Hematopoietic multipotent progenitor cell treated with erythropoietin and hydrocortisone succinate and interleukin-3 and kit ligand, for 15 days (in vitro differentiated cells): ENCODE measurements at places on chromosomes 1 and 21.

DNA sequence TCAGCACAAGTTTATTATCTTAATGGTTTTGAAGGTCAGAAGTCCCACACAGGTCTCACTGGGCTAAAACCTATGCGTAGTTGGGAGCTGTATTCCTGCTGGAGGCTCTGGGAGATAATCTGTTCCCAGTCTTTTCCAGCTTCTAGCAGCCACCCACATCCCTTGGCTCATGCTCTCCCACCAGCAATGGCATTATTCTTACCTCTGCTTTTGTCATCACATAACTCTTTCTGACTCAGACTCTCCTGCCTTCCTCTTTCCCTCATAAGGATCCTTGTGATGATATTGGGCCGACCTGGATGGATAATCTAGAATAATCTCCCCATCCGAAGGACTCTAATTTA is 122.2 kb upstream of the PRDX6 start:
- DNase-seq: no peak

GRCh38 chr1:219798283-219799030 is 129.9 kb downstream of the SLC30A10 start:
- no peak for DNase-seq

GRCh38 chr1:215079456-215079855 is 3.1 kb upstream of the KCNK2 start:
- DNase-seq: no peak

DNA sequence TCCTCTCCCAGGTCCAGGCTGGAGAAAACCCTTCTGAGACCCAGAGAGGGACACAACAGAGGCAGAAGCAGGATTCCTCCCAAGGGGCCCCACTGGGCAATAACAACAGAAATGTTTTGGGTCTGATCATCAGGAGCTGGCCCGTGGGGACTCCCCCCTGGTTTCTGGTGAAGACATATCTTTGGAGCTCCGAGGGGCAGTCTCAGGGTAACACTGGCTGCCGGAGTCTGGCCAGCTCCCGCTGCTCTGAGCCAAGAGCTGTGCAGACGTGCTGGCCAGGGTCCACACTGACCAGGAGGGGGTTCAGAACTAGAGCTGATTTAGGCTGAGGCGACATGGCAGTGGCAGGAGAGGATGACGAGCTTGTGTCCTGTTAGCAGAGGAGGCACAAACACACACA is 13.1 kb downstream of the ECE1 start:
- DNase-seq: no peak

- no peak for DNase-seq
Measured at GRCh38 chr1:239388578-239388977, 2.2 kb downstream of the CHRM3 start.

DNA sequence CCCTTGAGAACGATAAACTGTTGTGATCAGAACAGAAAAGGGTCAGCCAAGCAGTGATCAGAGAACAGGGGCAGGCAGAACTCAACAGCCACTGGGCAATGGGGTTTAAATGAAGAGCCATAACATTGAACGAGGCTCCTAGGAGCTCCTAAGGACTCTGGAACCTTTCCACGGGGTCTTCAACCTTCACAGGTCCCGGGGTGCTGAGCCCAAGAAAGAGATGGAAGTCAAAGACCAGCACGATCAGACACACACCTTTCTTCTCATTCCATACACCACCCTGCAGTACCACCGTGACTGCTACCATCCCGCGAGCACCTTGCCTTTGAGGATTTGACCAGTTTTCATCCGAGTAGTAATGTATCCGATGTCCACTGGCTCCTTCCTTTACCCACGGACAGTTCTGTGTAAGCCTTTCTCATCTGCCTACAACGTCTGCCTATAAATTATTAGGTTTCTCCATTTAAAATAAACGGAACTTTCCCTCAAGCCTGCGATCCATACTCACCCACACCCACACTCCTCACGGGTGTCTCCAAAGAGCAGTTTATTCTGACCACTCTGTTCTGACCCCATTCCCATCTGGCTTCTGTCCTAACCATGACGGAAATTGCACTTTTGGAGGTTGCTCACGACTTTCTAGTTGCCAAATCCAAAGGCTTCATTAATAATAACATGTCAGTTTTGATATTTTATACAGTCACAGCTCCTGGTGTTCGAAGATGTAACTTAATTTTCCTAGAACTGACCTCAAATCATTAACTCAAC is 16.8 kb upstream of the HHAT start:
- DNase-seq: no peak

DNA sequence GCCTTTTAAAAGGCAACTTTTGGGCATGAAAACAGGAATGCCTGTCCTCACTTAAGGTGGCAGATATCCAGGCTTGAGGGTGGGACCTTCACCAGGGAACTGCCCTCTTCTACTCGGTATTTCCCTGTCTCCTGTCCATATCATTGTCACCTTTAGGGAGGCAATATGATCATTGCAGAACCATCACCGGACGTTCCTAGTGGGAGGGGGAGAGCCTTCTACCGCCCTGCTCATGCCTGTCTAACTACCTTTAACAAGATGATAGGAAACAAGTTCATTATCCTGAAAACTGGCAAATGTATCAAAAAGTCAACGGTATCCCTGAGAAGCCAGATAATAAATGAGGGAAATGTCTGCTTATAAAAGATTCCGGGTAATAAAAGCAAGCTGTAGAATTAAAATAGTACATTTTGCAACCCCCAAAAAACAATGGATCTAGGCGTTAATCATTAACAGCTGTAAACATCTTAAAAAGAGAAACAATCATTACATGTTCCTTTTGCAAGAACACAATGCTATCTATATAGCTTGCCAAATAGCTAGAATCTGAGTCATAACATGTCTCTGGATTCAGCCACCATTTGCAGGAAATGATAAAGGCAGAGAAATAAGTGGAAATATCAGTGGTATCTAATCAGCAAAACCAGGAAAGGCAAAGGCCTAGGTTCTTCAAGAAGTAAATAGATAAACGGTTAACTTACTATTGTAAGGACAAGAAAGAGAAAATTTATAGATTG is 852.9 kb upstream of the ADGRL4 start:
- no peak for DNase-seq

- no peak for DNase-seq
Measured at GRCh38 chr1:16076031-16076864, 2.8 kb upstream of the FAM131C start.

GRCh38 chr1:87325982-87326738 is 2.5 kb upstream of the LMO4 start:
- peak; percentile 55 for DNase-seq

DNA sequence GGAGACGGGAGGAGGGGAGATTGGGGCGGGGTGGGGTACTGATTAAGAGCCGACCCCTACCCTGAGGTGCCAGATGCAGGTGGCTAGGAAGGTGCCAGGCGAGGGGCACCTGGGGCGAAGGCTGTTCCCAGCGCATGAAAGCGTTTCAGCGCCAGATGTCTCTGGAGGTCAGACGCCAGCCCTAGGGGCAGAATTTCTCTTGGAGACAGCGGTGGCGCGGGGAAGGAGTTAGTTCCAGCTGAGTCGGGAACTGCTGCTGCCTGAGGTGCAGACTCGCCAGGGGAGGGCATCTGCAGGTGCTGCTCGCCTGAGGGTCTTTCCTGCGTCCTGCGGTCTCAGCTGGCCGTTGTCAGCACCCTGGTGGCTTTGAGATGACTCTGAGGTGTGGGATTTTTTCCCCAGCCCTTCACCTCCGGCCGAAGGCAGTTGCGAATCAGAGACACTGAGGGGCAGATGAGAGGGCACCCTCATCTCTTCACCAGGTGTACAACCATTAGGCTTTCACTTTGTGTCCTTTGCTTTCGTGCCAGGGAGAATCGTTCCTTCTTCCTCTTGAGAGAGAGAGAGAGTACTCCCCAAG is 539 bp downstream of the CGN start:
- DNase-seq: no peak

DNA sequence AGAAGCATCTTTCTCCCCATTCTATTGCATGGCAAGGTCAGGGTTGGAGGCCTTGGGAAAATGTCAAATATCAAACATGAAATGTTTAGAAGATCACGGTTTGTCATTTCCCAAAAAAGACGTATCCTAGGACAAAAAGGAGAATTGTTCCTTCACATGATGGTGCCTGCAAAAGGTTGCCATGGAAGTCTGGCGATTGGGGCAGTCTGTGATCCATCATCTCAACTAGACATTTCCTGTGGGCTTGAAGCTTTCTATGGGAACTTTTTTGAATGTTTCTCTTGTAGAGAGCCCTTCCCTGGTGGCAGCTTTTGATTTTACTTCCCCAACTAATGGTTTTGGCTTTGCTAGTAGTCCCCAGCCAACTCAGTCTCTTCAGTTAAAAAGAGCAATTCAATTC is 106.3 kb downstream of the TGFB2 start:
- no peak for DNase-seq

- DNase-seq: peak; percentile 57
Measured at GRCh38 chr21:45383111-45383614, 21.8 kb upstream of the COL18A1 start.

DNA sequence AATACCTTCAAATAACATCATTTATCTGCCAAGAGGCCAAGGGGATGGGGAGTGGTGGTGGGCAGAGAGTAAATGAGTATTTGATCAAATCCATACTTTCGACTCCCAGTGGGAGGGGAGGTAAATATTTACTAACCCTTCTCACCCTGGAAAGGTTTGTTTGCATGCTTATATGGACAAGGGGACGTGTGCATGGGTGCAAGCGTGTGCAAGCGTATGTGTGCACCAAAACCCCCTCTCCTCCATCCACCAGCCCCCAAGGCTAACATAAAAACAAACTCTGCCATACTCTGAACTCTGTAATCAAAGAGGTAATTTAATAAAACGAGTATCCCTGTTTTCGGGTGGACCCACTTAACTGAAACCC is 58.0 kb downstream of the SYF2 start:
- DNase-seq: no peak

DNA sequence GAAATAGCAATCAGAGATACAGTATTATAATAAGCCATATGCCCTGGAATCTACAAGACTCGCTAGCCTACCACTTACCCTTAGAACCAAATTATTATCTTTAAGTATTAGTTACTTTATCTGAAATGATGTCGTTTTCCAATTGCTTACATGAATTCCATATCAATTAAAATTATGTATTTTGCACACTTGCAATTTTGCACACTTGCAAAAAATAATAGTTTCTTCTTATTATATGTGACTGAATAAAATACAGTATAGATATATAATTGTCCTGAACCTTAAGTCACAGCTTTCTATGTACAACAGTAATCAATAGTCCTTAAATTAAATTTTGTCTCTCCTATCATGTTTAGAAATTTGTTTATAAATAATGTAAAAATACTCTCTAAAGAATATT is 2095.1 kb downstream of the NCAM2 start:
- no peak for DNase-seq

DNA sequence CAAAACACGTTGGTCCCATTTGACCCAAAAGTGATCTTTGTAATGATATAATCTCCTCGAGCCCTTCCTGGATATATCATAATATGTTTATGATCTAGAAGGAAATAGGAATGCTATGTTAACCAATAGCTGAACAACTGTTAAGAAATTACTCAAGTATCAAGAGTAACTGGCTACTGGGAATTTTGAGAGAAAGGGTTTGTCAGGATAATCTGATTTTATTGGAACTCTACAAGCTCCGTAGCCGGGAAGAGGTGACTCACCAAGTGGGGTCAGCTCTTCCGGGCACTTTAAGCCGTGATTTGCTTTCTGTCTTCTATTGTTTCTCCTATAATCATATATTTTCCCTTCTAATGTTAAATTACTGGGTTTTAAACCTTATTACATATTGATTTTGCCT is 250.5 kb upstream of the POGK start:
- DNase-seq: no peak

GRCh38 chr1:228410015-228410414 is 3.4 kb upstream of the TRIM11 start:
- no peak for DNase-seq

GRCh38 chr1:30930631-30931173 is 22.1 kb upstream of the SDC3 start:
- DNase-seq: no peak

GRCh38 chr1:197027359-197027758 is 39.7 kb downstream of the F13B start:
- no peak for DNase-seq

DNA sequence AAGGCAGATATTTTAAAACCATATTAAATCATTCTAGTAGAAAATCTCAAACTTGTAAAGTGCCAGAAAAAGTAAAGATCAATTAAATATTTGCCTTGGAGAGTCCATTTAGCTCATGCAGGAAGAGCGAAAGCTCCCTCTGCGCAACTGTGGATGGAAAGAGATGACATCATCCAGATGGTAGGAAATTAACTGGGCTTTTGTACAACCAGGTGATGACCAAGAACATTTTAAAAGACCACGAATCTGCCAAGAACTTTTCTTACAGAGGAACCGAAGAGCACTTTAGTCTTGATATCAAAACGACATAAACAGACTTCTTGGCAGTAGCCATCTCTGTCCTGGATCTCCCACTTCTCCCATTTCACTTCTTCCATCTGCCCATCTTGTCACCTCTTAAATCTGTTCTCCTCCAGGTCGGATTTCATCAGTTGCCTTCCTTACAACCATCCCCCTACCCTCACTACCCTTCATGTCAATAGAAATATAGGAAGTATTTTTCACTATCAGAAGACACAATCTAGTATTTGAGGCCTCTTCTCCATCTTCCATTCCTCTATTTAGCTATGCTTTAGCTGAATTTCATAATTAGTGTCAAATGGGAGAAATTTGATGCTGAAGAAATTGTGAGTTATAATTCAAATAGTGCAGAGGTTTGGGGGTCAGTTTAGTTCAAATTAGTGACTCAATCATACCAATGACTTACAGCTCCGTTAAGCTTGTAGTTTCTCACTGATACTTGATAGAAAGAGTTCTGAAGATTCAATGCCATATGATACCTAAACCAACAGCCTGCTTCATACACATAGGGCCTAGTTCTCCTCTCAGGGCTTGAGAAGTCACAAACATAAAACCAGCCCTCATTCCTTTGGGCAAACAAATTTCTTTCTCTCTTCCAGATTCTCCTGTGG is 22.0 kb upstream of the DNASE2B start:
- no peak for DNase-seq

GRCh38 chr1:31624731-31625514 is 7.4 kb downstream of the HCRTR1 start:
- no peak for DNase-seq

DNA sequence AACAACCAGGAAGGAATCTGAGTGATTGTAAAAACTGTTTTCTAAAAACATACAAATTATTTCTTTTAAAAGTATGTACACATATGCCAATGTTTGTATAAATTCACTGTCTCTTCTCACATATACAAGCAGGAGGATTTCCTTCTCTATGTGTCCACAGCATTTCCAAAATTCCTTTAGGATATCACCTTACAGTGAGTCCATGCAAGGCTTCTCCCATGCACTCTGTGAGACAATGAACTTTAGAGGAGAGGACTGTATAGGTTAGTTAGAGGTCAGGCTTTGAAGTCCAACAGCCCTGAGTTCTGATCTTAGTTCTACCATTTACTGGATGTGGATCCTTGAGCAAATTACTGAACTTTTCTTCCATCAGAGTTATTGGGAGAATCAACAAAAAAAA is 34.1 kb upstream of the USH2A start:
- no peak for DNase-seq
